Activated CD8-positive, alpha-beta memory T cell treated with anti-CD3 and anti-CD28 coated beads for 4 hours (primary cell): ENCODE measurements at places on chromosomes 7 and 10.
A peak's percentile ranks its signal among the peaks of the same experiment; 100 is the strongest.

- DNase-seq: no peak
Measured at GRCh38 chr7:75965617-75966016, 28.8 kb downstream of the TMEM120A start.

- no peak for DNase-seq
Measured at GRCh38 chr10:86979977-86980448, 11.7 kb downstream of the ADIRF start.

GRCh38 chr7:142375710-142376313 is 118.0 kb upstream of the PRSS58 start:
- DNase-seq: no peak

DNA sequence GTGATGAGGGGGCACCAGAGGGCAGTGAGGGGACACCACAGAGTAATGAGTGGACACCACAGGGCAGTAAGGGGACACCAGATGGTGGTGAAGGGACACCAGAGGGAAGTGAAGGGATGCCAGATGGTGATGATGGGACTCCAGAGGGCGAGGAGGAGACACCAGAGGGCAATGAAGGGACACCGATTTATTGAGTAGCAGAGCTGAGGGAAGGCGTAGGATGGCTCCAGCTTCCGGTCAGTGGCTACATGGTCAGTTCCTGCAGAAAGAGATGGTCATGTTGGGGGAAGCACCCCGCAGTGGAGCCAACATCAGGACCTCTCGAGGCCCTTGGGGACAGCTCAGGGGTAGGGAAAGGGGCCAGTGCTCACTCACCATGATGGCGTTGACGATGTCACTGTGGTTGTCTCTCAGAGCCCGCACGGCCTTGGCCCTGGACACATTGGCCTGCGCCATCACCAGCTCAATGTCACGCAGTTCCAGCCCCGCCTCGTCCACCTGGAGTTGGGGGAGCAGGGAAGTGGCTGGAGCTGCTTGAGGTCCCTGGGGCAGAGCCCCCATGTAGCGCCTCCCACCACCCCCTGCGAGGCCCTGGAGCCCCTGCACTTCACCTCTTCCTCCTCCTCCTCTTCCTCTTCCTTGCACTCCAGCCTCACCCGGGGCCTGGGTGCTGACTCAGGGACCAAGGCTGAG is 8.4 kb downstream of the NACAD start:
- DNase-seq: no peak

GRCh38 chr7:128879461-128879938 is 16.8 kb downstream of the ATP6V1F start:
- no peak for DNase-seq

GRCh38 chr10:88086187-88086960 is 222.9 kb downstream of the PTEN start:
- no peak for DNase-seq

- no peak for DNase-seq
Measured at GRCh38 chr10:1824928-1825327, 87.6 kb upstream of the ADARB2 start.

GRCh38 chr10:5526691-5527331 is 2.0 kb downstream of the CALML3 start:
- DNase-seq: no peak

GRCh38 chr7:12596225-12596790 is 25.8 kb downstream of the SCIN start:
- no peak for DNase-seq

DNA sequence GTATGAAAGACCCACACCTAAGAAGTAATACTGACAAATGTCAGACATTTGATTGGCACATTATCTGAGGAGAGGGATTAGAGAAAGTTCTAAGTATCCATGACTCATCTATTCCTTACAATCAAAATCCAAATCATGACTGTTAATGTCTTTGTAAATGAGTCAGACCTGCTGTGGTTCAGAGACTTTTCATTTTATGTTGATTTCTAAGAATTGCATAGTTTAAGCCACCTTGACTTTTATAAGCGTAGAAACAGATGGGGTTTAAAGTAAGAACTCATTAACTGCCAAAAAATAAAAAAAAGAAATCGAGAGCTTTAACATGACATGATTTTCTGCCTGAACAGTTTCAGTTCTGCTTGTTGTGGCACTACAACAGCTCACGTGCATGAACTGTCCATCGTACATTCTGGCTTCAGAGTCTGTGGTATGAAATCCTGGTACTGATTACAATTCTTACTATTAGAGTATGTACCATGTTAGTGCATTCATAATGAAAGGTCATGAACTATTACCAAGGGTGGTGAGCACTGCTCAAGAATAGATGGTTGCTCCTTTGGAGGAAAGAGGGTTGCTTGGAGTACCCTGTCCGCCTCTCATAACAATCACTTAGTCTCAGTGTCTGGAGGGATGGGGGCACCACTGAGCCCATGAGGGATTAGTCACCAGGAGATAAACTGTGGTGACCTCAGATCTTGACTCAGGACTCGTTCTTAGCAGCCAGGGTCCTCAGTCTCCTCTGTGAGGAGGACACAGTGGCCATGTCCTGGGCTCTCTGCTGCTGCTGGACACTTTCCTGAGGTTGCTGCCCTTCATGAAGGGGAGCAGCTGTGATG is 42.2 kb downstream of the ACSM6 start:
- no peak for DNase-seq

GRCh38 chr7:47535035-47535703 is 46.7 kb downstream of the TNS3 start:
- no peak for DNase-seq

DNA sequence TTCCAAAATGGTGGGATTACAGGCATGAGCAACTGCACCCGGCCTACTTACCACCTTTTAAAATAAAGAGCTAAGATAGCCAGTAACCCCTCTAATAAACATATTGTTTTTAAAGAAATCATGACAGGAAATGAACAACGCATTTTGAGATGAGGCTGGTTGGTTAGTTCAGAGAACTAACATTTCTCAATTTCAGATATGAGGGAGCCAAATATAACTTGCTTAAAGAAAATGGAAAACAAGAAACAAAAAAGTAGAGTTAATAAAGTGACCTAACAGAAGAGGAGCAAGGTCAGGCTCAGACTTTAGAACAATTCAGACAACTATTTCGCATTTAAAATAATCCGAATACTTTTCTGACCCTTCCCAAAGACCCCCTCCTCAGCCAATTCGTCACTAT is 254.9 kb upstream of the PHF14 start:
- no peak for DNase-seq

DNA sequence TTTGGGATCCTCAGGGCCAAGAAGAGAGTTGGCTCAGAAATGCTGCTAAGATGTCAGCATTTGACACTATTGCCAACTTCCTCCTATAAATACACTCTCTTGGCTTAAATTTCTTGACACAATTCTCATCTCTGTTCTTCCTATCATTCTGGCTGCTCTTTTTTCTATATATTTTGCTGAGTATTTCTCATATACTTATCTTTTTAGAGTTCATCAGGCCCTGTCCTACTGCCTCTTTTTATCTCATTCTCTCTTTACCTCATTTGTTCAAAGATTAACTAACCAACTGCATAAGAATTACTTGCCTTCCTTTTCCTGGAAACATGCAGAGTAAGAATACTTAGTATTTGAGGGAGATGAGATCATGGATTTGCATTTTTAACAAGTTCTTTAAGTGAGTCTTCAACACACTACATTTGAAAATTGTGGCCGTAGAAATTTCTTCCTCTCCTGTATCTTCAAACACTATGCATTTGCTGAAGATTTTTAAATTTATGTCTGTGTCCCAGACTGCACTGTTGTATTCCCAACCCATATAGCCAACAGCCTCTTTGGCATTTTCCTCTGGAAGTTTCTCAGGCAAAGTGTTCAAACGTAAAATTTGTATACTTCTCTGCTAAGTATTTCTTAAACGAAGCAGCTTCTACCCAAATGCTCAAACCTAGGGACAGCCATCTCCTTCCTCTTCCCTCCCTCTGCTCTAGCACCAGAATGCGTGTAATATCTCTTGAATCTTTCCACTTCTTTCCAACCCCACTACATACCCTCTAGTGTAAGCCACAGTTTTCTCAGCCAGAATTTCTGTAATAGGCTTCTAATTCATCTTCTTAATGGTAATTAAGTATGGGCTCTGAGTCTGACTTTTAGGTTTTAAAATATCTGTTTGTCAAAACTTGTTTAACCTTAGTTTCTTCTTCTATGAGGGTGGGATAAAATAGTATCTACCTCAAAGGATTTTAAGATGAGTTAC is 35.5 kb downstream of the ARL4A start:
- DNase-seq: no peak

DNA sequence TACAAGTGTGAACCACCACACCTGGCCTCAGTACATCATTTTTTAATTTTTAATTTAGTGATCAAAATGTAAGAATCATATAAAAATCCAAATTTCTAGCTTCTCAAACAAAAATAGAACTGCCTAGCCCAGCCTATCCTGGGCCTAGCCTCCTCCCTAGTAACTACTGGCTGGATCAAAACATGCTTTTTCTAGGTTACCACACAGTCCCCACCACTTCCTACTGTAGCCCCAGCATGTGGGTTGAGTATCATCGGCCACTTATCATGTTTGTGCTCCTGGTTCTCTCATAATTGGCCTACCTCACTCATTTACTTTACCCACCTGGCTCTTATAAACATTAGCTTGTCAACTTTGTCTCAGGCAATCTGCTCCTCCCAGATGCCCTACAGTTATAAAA is 52.9 kb downstream of the DNAJC12 start:
- no peak for DNase-seq

DNA sequence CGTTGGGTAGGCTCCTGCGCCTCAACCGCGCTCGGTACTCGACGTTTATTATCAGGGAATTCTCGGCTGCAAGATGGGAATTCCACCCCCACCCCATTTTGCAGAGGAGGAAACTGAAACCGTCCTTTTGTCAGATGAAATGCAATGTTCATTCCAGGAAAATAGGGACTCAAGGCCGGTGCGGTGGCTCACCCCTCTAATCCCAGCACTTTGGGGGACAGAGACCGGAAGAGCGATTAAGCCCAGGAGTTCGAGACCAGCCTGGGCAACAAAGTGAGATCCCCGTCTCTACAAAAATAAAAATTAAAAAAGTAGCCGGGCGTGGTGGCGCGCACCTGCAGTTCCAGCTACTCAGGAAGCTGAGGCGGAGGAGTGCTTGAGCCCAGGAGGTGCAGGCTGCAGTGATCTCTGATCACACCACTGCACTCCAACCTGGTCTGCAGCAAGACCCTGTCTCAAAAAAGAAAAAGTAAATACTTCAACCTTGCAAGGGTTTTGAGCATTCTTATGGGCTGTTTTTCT is 720 bp upstream of the RFC2 start:
- DNase-seq: no peak

DNA sequence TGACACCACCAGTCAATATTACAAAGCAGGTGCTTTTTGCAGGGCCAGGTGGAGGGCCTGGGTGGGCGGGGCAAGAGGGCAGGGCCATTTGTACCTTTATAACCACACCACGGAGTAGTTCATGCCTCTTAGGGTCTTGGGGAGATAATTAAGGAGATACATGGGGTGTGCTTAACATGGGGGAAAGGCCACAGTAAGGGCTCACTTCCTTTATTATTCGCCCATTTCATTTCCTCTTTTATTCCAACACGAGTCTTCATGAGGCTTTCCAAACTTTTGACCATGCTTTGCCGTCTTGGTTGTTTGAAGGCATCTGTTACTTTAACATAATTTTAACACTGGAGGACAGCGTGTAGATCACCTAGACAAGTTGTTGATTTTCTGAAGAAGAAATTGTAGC is 33.3 kb upstream of the LYZL2 start:
- no peak for DNase-seq

- DNase-seq: no peak
Measured at GRCh38 chr10:114401195-114401791, 3.0 kb downstream of the AFAP1L2 start.

DNA sequence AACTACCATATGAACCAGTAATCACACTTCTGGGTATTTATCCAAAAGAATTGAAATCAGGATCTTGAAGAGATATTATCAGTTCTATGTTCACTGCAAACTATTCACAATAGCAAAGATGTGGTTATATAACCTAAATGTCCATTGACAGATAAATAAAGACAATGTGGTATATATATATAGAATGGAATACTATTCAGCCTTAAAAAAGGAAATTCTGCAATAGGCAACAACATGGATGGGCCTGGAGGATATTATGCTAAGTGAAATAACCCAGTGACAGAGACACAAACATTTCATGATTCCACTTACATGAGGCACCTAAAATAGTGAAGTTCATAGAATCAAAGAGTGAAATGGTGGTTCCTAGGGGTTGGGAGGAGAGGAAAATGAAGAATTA is 90.6 kb upstream of the CDK1 start:
- DNase-seq: no peak

DNA sequence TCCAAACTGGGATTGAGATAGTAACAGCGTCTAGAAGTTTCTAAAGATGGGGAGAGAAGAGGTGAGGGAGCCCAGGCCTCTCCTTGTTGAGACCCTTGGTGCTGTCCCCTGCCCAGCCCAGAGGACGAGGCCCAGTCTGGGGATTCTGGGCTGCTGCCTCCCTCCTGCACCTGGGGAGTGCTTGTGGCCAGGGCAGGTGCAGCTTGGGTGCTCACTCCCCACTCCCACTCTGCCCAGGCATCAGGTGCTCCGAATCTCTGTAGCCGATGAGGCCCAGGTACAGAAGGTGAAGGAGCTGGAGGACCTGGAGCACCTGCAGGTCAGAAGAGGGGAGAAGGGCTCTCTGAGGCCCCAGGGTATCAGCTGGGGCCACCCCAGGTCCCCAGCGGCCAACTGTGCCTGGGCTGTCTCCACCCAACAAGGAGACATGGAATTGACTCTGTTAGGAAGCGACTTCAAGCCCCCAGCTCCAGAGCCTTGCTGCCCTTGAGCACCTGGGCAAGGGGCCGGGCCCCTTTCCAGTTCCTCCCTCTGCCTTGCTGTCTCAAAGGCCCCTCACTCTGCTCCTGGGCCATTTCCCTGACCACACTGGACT is 664 bp downstream of the CPA1 start:
- DNase-seq: no peak

- DNase-seq: no peak
Measured at GRCh38 chr10:72889391-72889831, 4.1 kb upstream of the OIT3 start.

- no peak for DNase-seq
Measured at GRCh38 chr10:4763960-4764428, 62.0 kb upstream of the AKR1E2 start.

DNA sequence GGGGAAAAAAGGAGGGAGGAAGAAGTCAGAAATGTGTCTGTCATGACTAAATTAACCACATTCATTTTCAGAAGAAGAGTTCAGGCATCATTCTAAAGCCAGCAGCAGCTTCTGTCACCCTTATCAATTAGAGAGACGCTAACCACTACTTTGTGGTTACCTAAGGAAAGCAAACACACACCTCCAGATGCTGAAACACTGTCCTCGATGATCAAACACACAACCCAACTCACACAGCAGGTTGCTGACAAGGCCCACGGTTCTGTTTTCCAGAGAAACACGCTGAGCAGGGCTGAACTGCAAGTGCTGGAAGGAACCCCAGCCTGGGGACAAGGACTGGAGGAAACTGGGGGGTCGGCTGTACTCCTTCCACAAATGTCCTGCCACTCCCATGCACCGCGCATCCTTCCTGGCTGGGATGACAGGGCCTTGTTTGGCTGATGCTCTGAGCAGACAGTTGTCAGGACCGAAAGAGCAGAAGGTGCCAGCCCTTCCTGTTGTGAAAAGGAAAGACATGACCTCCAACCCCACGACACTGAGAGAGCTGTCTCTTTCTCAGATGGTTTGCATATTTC is 36.6 kb downstream of the PRKCQ start:
- DNase-seq: peak; percentile 17
